Activated B cell treated with CpG ODN at 0.5 μM for 24 hours (primary cell): ENCODE measurements at places on chromosomes 1 and 21. TPM values are rescaled to one million over a fixed set of nuclear protein-coding genes. Genes with fewer than 3 reads are reported as not detected.

The CD34 gene
- total RNA-seq: not detected in 2 replicates

The LCE2C gene
- total RNA-seq: not detected in 2 replicates

The ADGRL4 gene
- not detected in 2 replicates for total RNA-seq

The SPATA17 gene
- not detected in 2 replicates for total RNA-seq

The ARTN gene
- total RNA-seq: 0.20 TPM in 1 of 2 replicates, not detected in the other

The TEX38 gene
- total RNA-seq: not detected in 2 replicates

The LCE3A gene
- not detected in 2 replicates for total RNA-seq

The ADAM30 gene
- not detected in 2 replicates for total RNA-seq

The THEM5 gene
- not detected in 2 replicates for total RNA-seq

DNA sequence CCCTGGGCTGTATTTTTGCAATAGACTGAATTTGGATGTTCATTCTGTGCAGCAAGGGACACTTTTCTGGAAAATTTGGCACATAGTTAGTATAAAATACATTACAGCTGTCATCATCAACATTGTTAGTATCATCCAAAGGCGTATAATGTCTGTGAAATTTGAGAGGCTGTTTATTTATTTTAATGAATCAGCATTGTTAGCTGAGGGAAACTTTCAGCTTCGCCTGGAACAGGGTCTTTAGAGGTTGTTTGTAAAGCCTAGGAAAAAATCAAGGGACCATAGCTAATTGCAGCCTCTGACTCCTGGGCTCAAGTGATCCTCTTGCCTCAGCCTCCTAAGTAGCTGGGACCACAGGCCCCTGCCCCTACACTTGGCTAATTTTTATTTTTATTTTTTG lies 106.8 kb upstream of the USP24 start:
- DNase-seq: no peak

DNA sequence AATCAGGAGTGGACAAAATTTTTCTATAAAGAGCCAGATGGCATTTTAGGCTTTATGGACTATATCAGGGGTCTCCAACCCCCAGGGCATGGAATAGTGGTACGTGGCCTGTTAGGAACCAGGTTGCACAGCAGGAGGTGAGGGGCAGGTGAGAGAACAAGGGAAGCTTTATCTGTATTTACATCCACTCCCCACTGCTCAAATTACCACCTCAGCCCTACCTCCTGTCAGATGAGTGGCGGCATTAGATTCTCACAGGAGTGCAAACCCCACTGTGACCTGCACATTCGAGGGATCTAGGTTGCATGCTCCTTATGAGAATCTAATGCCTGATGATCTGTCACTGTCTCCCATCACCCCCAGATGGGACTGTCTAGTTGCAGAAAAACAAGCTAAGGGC lies 13.9 kb downstream of the PHTF1 start:
- DNase-seq: no peak

DNA sequence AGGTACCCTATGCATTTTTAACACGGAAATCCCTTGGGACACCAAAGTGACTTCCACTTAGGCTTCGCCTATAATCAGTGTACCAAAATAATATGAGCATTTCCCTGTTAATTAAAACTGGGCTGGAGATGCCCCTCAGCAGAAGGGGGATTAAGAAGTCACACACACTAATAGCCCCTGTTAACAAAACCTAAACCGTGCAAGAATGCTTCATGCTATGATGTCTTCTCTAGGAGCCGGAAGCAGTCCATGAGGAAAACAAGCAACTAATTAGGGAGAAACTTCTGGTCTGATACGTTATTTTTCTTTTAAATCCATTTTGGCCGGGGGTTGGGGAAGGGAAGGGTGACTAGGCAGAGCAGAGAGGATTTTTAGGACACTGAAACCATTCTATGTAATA lies 123.4 kb downstream of the ESRRG start:
- DNase-seq: no peak

DNA sequence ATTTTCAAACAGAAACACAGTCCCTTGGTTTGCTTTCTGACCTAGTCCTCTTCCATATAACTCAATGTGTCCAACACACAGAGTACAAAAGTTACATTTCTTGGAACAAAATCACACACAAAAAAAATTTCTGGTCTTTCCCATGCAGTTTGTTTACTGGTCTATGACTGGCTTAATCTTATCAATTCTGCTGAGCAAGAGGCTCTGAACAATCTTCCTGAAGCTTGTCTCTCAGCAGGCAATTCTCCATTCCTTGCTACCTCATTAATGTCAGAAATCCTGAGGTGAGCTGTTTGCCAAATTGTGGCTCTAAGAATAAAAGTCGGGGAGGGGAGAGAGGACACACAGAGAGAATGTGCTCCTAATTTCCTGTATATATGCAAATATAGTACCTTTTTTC lies 423.6 kb downstream of the HLX start:
- no peak for DNase-seq

DNA sequence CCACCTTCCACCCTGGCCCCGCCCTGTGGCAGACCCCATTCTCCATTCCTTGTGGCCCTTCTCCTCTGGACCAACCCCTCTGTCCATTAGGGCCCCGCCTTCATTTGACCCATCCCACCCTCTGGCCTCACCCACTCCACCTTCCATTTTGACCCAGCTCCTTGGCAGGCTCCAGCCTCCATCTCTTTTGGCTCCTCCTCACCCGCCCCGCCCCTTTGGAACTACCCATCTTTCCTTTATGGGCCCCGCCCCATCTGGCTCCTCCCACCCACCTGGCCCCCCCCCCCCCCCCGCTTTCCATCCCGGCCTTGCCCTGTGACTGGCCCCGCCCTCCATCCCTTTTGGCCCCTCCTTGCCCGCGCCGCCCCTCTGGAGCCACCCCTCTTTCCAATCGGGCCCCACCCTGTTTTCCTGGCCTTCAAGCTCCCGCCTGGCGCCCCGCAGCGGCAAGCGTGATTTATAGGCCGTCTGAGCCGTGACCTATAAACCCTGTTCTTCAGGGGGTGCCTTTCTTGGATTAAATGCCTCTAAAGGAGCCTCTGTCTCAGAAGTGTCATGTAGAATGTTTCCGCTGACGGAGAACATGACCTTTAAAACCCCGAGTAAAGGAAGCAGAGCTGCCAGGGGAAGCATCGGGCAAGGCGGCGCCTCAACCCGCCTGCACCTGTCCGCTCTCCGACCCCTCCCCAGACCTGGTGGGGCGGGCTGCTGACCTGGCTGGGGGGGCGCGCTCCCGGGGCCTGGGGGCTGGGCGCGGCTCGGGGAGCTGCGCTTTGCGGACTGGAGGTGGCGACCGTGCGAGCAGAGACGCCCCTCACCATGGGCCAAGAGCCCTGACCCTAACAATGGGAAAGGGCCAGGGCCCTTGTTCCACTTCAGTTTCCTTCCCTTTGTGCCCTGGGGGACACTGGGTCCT lies 178.0 kb downstream of the CAMTA1 start:
- no peak for DNase-seq

GRCh38 chr1:248918131-248918530 lies 12.1 kb downstream of the PGBD2 start:
- no peak for DNase-seq

- no peak for DNase-seq
Measured at GRCh38 chr1:201659572-201659971, 120.6 kb downstream of the NAV1 start.

- DNase-seq: peak; percentile 37
Measured at GRCh38 chr1:166920561-166921475, 44.8 kb upstream of the TADA1 start.

- DNase-seq: no peak
Measured at GRCh38 chr1:155893389-155894142, 17.6 kb downstream of the RIT1 start.

GRCh38 chr1:27571439-27572018 lies 32.4 kb downstream of the AHDC1 start:
- DNase-seq: no peak

DNA sequence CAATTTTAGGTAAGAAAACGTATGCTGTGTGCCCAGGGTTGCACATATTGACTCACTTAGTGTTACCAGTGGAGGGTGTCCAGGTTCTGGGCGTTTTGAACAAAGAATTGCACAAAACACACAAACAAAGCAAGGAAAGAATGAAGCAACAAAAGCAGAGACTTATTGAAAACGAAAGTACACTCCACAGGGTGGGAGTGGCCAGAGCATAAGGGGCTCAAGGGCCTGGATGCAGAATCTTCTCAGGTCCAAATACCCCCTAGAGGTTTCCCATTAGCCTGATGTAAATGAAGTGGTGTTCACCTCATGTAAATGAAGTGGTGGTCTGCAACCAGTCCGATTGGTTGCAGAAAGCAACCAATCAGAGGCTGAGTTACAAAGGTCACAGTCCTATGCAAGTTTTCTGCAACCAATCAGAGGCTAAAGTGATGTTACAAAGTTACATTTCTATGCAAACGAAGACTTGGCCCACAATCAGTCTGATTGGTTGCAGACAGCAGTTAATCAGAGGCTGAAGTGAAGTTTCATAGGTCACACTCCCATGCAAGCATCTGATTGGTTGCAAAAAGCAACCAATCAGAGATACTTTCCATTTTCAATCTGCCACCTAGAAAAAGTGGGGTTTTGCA lies 228.3 kb downstream of the ST6GALNAC3 start:
- DNase-seq: no peak

- DNase-seq: no peak
Measured at GRCh38 chr1:50452700-50453099, 29.5 kb upstream of the DMRTA2 start.

GRCh38 chr1:205766038-205766437 lies 9.2 kb downstream of the RAB29 start:
- DNase-seq: no peak

DNA sequence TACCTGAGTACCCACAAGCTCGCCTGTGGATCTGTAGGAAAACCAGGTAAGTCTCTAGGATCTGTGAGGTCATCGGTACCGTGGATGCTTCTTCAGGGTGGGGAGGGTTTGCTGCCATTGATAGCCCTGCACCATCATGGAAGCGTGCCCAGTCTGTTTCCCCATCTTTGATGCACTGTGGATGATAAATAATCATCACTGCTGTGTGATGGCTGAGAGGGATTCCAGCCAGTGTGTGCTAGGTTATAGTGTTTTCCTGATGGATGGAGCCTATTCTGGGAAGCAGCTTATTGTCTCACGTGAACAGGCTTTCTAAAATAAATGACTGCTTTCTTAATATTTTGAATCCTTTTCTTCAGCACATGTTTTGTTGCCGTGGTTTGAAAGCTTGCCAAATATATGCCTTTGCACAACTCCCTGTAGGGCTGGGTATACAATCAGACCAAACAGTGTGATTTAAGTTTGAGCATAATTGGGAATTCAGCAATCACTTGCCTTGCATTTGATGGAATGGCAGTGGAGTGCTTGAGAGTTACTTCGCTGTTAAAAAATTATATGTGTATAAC lies 113.8 kb downstream of the CAMTA1 start:
- DNase-seq: no peak

GRCh38 chr1:109089242-109090015 lies 1.1 kb upstream of the TMEM167B start:
- DNase-seq: no peak

- DNase-seq: no peak
Measured at GRCh38 chr1:193325042-193325441, 138.6 kb upstream of the B3GALT2 start.

- no peak for DNase-seq
Measured at GRCh38 chr1:35706846-35707600, 11.7 kb downstream of the C1orf216 start.

- DNase-seq: no peak
Measured at GRCh38 chr1:200793677-200794076, 55.0 kb downstream of the CAMSAP2 start.

DNA sequence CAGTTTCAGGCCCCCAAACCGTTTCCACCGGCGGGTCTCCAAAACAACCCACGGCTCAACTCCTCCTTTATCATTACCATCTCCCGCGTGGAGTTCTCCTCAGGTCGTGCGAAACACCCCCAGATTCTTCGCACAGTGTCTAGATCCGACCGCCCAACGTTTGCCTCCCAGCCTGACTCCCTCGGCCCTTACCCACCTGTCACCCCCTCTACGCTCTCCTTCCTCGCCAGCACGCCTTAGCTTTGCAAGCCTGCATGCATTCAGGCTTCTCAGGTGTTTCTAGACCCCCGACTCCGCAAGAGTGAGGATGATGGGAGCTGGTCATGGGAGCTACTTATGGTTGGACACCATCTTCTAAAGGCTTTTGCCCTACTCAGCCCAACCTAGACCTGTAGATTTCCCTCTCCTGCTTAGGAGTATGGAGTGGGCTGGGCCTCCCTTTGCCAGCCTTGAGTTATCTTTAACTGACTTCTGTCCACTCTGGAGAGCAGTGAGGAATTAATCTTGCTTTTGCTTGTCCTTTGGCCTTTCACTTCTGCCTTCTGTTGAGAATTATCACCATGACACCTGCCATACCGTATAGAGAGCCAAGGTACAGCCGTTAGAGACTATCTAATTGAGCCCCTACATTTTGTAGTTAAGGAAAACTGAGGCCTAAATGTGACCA lies 865 bp downstream of the ATP5IF1 start:
- DNase-seq: no peak

DNA sequence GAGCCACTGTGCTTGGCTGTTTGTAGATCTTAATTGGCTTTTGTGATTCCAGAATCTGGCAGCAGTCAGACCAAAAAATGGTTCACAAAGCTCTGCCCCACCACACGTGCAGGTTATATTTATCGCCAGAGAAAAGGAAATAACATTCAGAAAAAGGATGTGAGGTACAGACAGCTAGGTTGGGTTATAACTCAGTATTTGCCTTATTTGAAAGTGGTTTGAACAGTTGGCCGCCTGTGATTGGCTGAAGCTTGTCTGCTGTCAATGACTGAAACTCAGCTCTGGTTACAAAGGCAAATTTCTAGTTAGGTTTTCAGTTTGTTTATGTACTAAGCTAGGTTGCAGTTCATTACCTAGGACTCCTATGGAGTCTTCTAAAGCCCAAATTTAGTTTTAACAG lies 9.6 kb downstream of the SH3BGR start:
- DNase-seq: no peak

- DNase-seq: no peak
Measured at GRCh38 chr21:33550772-33551660, 8.2 kb downstream of the SON start.

DNA sequence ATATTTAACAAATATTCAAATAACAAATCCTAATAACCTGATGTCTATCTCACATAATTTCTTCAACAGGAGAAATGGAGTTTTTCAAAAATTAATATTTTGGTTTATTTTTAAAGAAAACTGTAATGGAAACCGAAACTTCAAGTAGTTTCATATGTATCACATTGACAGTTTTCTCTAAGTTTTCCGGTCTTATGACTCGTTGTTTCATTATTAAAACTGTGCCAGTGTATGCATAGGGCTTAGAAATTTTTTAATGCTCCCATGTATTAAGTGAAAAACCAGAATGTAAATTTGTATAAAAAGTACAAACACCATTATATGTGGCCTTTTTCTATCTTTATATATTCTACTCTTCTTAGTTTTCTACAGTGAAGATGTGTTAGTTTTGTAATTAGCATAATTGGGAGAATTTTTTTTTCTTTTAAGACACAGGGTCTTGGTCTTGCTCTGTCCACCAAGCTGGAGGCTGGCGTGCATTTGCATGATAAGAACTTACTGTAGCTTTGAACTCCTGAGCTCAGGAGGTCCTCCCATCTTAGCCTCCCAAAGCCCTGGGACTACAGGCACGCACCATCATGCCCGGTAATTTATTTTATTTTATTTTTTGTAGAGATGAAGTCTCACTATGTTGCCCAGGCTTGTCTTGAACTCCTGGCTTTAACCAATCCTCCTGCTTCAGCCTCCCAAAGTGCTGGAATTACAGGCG lies 43.9 kb upstream of the SAMSN1 start:
- DNase-seq: no peak
